Femur (tissue), 1 donor: ENCODE measurements at places on chromosomes 16 and 17.

DNA sequence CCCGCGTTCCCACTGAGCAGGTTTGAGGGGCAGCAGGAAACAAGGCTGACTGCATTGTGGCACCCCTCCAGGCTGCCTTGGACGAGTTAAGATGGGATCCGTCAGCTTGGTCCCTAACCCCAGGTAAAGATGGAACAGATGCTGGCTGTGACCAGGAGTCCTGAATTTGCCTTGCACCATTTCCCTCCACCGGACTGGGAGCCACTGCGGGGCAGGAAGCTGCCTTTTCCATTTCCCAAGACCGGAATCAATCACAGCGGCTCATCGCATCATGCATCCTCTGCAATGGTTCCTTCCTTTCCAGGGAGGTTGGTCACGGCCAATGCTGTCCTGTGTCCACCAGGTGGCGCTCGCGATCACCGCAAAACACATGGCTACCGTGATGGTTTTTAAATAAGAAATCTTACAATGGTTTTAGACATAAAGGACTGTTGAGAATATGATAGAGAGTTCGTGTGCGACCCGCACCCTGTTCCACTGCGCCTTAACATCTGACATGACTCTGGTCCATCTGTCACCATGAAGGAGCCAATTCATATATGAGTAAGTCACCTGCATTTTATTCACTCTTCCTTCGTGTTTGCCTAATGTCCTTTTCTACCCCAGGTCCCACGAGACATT lies 6.8 kb upstream of the MEAK7 start:
- DNase-seq = peak; percentile 93

DNA sequence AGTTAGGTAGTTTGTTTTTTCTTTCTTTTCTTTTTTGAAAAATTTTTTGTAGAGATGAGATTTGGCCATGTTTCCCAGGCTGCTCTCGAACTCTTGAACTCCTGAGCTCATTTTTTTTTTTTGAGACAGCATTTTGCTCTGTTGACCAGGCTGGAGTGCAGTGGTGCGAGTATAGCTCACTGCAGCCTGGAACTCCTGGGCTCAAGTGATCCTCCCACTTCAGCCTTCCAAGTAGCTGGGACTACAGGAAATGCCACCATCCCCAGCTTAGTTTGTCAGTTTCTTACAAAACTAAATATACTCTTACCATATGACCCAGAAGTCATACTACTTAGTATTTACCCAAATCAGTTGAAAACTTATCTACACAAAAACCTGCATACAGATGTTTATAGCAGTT lies 14.4 kb upstream of the FBXO47 start:
- no peak for DNase-seq

GRCh38 chr17:75013092-75013559 lies 656 bp downstream of the MRPL58 start:
- no peak for DNase-seq

DNA sequence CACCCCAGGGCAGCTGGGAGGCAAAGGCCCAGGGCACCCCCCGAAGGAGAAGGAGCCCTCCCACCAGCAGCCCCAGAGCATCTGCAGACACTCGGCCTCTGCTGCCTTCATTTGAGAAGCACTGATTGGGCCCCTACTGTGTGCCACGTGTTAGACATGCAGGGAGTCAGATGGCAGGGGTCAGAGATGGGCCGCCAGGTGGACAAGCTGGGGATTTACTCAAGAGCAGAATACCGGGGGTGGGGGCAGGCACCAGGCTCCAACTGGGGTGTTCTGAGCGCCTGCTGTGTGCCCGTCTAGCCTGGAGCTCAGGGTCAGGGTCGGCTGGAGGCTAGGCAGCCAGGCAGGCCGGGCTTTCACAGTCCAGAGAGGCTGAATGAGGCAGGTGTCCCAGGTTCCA lies 18.7 kb downstream of the TPSG1 start:
- DNase-seq = no peak

- no peak for DNase-seq
Observed at GRCh38 chr17:63490329-63490728, 13.5 kb downstream of the ACE start.

GRCh38 chr17:16818340-16818739 lies 128.3 kb downstream of the CCDC144A start:
- peak; percentile 12 for DNase-seq

GRCh38 chr17:4152471-4152870 lies 9.5 kb downstream of the CYB5D2 start:
- DNase-seq = no peak

DNA sequence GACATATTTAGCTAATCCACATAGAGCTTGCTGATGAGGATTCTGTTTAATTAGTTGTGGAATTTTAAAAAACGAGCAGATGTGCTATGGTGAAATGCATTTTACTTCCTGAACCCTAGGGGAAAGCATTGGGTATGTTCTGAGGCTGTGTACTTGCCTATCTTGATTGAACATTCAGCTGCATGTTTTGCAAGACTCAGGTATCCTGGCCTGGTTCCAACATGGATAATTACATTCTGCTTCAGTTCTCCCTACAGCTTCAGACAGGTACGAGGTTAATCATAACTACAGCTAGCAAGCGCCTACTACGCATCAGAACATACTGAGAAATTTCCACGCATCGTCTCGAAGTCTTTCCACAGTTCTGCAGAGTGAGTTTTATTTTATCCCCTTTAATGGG lies 77.0 kb downstream of the HS3ST2 start:
- DNase-seq = no peak

GRCh38 chr17:65190467-65191097 lies 53.4 kb downstream of the RGS9 start:
- DNase-seq = no peak

GRCh38 chr17:33451221-33451620 lies 158.1 kb upstream of the ASIC2 start:
- no peak for DNase-seq

GRCh38 chr16:69693916-69694315 lies 32.4 kb downstream of the NQO1 start:
- no peak for DNase-seq

DNA sequence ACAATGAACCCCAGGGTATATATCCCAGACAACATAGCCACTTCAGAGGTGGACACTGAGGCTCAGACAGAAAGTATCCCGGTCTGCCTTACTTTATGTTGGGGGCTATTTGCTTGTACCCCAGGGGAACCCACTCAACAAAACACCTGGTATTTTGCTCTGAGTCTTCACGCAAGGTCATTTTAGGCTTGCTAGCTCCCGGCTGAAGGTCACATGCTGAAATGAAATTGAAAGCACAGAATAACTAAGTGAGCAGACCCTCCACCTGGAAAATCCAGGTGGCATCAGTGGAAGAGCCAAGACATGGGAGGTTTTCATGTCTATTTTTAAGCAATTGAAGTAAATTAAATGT lies 4.1 kb upstream of the KDM8 start:
- no peak for DNase-seq

- DNase-seq = no peak
Observed at GRCh38 chr16:85054948-85055492, 27.4 kb downstream of the KIAA0513 start.

DNA sequence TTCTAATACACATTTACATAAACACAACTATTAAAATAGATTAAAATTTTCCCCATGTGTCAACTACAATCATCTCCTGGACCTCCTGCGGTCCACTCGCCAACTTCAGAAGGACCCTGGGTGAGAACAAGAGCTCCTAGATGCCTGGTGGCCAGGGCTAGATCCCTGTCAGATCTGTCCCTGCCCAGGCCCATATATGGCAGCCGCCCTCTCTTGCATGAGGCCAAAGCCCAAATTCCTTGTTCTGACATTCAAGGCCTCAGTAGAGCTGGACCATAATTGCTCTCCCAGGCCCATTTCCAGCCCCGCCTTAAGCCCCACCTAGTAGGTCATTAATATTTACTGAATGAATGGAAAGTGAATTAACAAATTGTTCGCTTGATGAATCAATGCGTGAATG lies 237.7 kb downstream of the KATNIP start:
- DNase-seq = no peak

DNA sequence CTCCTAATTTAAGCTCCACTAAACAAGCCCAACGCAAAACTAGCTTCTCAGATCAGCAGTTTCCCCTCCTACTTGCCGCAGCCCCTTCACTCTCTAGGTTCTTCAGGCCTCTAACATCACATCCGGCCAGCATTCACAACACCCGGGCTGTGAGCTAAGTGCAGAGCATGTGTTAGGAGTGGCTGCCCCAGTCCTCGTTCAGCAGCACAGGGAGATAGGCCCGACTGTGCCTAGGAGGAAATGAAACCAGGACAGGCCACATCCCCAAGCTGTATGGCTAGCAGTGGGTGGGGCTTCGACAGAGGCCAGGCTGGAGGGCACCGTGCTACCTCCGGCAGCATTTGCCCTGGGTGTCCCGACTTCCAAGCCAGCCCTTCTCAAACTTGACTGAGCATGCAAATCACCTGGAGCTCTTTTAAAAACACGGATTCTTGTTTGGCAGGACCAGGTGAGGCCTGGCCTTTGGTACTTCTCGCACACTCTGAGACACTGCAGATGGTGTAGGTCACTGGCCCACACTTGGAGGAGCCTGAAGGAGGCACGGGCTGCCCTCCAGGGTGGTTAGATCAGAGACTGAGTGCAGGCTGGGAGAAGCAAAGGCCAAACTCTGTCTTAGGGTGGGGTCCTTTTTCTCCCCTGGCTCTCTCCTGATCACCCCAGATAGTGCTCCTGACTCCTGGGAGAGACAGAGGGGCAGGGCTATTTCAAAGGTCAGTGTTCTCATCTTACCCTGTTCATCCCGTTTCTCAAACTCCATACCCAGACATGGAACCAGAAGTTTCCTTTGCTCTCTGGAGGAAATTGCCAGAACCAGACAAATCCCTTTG lies 202.0 kb downstream of the C16orf78 start:
- DNase-seq = peak; percentile 70

GRCh38 chr17:77877646-77878355 lies 80.7 kb upstream of the TNRC6C start:
- no peak for DNase-seq

GRCh38 chr17:8609910-8610309 lies 20.6 kb downstream of the MYH10 start:
- DNase-seq = no peak

DNA sequence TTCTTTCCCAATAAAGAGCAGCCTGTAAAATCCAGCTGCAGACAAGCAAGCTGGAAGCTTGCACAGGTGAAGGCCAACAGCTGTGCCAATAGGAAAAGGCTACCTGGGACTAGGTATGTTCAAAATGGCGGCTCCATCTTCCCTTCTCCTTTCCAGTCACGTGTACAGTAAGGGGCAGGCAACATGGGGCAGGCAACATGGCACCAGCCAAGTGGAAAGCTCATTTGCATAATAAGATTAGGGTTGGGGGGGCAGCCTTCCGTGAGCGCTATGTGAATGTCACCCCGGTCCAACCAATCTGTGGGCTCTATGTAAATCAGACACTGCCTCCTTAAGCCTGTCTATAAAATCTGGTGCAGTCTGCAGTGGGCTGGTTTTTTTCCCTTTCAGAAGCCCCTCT lies 31.3 kb downstream of the TVP23A start:
- no peak for DNase-seq

DNA sequence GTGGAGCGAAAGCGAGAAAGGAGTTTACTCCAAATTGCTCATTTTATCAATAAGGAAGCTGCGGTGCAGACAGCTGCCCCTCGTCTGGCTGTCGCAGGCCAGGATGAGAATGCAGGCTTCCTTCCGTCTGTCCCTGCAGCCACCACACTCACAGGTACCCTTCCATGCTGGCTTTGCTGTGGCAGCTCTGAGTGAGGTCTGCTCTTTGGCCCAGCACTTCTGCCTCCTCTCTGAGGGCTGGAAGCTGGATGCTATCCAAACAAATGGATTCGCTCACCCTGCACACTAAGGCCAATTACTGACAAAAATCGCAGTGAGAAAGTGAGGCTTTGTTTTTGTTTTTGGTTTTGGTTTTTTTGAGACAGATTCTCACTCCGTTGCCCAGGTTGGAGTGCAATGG lies 7.0 kb downstream of the ARMC7 start:
- DNase-seq = no peak

- DNase-seq = no peak
Observed at GRCh38 chr17:61519139-61519538, 66.9 kb downstream of the TBX4 start.

DNA sequence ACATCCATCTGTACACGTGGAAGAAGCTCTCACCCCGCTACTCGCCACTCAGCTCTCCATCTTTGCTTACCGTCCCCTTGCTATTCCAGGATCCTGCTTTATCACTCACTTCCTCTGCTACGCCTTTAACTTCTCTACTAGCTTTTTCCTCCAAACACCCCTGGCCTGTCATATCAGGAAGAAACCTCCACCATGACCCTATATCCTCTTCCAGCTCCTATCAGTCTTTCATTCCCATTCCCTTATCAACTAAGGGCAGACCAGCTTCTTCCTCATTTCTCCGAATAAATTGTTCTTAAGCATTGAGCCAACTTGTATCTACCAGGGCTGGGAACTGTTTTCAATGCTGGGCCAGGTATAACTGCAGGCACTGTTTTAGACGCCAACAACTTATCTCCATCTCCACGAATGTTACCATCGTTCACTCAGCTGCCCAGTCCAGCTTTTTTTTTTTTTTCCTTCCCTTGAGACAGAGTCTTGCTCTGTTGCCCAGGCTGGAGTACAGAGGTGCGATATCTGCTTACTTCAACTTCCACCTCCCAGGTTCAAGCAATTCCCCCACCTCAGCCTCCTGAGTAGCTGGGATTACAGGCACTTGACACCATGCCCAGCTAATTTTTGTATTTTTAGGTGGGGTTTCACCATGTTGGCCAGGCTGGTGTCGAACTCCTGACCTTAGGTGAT lies 4.3 kb downstream of the IQCK start:
- no peak for DNase-seq

DNA sequence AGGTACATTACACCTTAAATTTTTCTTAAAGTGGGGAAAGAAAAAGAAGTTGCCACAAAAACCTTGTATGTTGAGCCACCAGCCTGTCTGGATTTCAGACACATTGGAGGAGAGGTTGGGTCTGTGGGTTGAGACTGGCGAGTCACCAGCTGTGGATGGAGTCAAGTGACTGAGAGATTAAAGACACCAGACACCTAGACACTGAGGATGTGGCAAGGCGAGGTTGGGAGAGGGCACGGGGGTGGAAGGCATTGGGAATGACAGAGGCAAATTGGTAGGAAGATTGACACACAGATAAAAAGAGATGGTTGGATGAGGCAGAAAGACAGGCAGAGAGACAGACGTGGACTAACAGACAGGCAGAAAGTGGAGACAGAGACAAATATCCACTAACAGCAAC lies 49.6 kb downstream of the KCNJ12 start:
- no peak for DNase-seq

DNA sequence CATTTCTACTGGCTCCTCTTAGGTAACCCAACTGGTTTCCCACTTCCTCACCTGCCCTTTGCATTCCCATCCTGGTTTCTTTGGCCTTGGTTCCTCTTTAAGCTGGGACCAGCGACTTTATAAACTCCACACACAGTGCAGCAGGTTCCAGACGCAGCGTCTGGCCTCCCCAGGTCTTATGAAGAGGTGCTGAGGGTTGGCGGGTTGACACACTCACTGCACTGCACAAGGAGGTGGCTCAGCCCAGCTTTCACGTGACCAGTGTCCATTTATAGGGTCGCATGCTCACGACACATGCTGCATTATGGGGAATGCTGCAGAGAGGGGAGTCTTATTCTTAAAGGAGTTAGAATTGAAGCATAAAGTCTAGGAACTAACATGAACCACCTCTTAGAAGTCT lies 70.8 kb downstream of the ZFHX3 start:
- no peak for DNase-seq
